ENCODE measurements at places on chromosomes 11 and 22. TPM values are rescaled to one million over a fixed set of nuclear protein-coding genes. Genes with fewer than 3 reads are reported as not detected.

Gene SEZ6L
- not detected for total RNA-seq

Gene SCUBE2
- not detected for total RNA-seq

Gene BLID
- not detected for total RNA-seq

Gene LRRC32
- total RNA-seq: not detected

Gene DMC1
- total RNA-seq: 4.4 TPM

DNA sequence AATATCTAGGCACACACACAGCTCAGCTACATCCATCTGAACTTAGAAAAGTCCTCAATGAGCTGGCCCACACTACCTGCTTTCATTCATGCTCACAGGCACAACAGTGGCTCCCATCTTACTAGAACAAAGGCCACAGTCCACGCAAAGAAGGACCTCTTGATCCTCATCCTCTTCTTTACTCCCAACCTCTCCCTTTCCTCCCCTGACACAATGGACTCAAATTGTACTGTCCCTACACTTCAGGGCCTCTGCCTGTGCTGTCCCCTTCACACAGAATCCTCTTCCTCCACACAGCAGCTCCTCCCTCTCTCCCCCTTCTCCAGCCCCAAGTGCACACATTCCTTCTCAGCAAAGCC is 12.7 kb downstream of the SMCO4 start:
- DNase-seq: no peak

- no peak for DNase-seq
These were observed 41.7 kb downstream of the CASP12 start for GRCh38 chr11:104856607-104857006.

DNA sequence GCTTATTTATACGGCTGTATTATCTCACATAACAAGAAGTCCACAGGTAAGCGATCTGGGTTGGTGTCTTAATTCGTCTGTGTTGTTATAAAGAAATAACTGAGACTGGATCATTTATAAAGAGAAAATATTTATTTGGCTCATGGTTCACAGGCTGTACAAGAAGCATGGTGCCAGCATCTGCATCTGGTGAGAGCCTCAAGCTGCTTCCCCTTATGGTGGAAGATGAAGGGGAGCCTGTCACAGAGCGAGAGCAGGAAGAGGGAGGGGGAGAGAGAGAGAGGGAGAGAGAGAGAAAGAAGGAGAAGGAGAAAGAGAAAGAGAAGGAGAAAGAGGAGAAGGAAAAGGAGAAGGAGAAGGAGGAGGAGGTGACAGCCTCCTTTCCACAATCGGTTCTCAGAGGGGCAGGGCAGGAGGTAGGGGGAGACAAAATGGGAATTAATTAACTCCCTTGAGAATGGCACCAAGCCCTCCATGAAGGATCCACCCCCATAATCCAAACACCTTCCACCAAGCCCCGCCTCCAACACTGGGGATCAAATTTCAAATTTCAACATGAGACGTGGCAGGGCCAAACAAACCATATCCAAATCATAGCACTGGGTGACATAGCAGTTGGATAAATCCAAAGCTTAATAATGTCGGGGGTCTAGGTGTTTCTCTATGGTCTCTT is 15.0 kb upstream of the TRIM44 start:
- DNase-seq: no peak

- no peak for DNase-seq
These were observed 7.6 kb downstream of the CLPB start for GRCh38 chr11:72426758-72427157.

DNA sequence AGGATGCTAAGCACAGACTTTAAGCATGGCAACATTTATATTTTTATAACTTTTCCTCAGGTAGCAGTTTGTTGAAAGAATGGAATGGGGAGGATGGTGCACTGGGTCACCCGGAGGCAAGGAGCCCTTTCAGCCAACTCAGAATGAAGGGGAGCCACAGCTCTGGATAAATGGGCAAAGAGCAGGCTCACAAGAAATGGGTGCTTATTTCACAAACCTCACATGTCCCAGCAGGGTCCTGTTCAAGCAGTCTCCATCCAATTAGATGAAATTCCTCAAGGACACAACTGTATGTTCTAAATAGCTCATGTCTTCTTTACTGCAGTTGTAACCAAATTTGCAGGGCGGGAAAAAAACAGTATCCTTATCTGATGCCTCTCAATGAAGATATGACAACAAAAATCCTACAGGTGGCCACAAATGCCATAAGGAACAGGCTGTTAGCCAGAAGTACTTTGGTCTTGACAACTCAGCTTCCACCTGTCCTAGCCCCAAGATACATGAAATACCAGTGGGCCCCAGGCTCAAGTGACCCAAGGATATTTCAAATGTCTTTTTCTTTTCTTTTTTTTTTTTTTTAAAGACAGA is 48.2 kb downstream of the MAPK1 start:
- no peak for DNase-seq

DNA sequence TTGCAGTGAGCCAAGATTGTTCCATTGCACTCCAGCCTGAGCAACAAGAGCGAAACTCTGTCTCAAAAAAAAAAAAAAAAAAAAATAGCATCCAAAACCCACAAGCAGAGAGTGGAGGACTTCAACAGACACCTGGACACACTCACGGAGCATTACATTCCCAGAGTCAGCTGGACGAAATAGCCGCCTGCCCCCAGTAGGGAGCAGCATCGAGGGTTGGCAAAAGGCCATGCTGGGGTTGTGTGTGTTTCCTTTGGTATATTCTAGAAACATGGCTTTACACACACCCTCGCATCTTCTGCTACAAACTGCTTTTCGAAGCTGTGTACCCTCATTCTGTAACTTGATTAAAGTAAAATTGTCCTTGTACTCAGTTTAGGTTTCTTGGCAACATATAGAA is 5.3 kb downstream of the ADA2 start:
- DNase-seq: peak; percentile 22

GRCh38 chr11:95450547-95451123 is 219.6 kb upstream of the SESN3 start:
- no peak for DNase-seq

- no peak for DNase-seq
These were observed 74.8 kb upstream of the PITPNB start for GRCh38 chr22:27993774-27994350.

- DNase-seq: no peak
These were observed 10.2 kb downstream of the SCUBE2 start for GRCh38 chr11:9081153-9081552.

DNA sequence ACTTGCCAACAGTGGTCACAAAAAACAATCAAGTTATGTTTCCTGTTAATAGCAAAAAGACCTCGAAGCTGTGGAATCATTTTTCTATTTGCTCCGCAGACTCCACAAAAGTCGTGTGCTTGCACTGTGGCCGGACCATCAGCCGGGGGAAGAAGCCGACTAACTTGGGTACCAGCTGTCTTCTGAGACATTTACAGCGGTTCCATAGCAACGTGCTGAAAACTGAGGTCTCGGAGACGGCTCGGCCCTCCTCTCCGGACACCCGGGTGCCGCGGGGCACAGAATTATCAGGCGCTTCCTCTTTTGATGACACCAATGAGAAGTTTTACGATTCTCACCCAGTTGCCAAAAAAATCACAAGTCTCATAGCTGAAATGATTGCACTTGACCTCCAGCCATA is 31.6 kb downstream of the ZBED4 start:
- DNase-seq: no peak

Measured in Calu3 (cell line).